Ureter (tissue), 1 donor: ENCODE measurements at places on chromosomes 4 and X. TPM values are rescaled to one million over a fixed set of nuclear protein-coding genes. Genes with fewer than 3 reads are reported as not detected.

GRCh38 chr4:3533423-3533820, 1.2 kb upstream of the LRPAP1 start:
- no peak for DNase-seq

The PABPC1L2B gene
- not detected for total RNA-seq

DNA sequence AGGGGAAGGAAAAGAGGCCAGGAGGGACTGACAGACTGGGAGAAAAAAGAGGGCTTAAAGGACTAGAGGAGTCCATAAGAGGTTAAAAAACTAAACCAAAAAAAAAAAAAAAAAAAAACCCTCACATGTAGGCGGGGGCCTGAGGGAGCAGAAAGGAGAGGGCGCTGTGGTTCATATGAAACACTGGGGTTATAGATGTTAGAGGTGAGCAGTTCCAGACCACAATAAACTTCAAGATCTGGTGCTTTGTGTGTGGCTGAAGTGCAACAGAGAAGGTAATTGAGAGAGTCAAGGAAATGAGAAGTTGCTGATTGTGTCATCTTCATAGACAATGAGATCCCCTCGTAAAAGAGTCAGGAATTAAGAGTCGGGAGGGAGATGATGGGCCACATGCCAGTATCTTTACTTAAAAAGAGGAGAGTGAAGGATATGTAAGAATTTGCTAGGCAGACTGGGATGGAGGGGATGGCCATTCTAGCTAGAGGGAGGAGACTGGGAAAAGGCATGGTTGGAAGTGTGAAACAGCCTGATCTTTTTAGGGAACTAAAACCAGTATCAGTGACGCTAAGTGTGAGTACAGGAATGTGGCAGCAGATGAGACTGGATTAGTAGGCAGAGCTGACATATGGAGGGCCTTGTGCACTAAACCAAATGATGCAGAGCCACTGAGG, 18.4 kb upstream of the OGT start:
- no peak for DNase-seq

DNA sequence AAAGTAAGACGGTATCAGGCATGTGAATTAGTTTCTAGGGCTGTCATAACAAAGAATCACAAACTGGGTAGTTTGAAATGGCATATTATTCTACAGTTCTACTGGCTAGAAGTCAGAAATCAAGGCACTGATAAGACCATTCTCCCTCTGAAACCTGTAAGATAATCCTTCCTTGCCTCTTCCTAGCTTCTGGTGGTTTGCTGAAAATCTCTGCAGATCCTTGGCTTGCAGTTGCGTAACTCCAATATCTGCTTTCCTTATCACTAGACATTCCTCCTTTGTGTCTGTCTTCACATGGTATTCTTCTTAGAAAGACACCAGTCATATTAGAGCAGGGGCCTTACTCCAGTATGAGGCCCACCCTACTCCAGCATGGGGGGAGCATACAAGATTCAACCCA, 19.6 kb upstream of the LCORL start:
- no peak for DNase-seq

DNA sequence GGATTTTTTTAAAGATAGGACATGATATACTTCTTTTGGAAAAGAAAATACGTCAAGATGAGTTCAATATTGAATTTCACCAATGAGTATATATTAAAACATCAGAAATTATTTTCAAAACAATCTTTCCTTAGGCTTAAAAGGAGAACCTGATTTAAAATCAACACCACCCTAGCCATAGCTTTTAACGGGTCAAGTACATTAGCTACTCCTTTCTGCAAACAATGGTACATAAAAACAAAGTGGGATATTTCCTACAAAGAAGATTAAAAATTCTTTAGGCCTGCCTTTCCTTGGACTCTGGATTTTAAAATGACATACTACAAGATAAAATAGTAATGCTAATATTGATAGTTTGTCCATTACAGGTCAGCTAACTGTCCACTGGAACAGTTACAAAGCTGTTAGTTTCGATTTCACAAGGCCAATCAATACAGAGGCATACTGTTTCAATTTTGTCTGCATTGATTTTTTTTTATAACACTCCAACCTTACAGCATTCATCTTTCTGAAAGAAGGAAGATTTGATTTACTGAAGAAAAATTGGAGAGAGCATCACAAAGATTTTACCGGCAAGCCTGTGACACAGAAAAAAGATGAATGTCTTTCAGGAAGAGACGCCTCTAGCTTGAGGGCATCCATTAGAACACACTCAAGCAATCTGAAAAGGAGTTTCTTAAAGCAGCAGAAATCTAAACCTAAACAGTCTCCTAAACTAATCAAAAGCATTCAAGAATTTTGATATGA, 97.2 kb downstream of the MAB21L2 start:
- no peak for DNase-seq

DNA sequence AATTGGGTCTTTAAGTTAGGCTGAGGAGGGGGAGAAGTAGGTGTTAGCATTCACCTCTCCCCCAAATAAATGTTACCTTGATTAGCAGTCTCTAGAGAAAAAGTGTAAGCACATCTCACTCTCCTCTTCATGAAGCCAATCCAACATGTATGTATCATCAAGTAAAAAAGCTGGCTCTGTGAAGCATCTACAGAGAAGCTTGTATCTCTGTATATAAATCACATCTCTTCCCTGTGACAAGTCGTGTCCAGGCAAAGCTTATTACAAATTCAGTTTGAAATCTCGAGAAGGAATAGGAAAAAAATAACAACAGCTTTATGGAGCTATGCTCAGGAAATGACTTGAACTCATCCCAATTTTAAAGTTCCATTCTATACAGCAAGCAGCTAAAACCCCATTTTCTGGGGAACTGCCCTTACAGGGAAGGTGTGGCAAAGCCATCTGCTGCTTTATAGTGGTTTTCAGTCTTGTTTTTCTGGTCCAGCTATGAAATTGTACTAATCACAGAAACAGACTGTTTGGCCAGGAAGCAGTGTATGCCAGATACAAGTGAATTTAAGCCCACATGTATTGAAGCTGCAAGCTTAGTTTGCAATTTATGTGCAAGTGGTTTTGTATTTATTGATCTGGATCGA, 313.3 kb upstream of the NOCT start:
- DNase-seq: no peak

GRCh38 chrX:78029663-78030062, 60.2 kb upstream of the PGAM4 start:
- DNase-seq: no peak

The FAM47E gene
- total RNA-seq: 9.6 TPM

- no peak for DNase-seq
Observed at GRCh38 chr4:89379511-89380044, 72.0 kb upstream of the GPRIN3 start.

DNA sequence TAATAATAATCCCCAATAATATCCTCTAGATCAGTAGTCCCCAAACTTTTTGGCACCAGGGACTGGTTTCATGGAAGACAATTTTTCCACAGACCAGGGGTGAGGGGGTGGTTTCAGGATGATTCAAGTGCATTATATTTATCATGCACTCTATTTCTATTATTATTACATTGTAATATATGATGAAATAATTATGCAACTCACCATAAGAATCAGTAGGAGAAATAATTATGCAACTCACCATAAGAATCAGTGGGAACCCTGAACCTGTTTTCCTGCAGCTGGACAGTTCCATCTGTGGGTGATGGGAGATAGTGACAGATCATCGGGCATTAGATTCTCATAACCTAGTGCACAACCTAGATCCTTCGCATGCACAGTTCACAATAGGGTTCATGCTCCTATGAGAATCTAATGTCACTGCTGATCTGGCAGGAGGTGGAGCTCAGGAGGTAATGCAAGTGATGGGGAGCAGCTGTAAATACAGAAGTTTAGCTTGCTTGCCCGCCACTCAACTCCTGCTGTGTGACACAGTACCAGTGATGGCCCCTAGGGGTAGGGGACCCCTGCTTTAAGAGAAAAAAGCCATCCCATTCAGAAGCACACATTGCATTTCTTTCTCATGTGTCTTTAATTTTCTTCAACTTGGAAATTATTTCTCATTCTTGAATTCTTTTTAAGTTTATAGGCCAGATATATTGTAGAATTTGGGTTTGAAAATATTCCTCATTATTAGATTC, 16.0 kb upstream of the SH3RF1 start:
- no peak for DNase-seq

- DNase-seq: no peak
Observed at GRCh38 chr4:70868778-70869177, 29.1 kb upstream of the GRSF1 start.

- DNase-seq: no peak
Observed at GRCh38 chr4:169661761-169662160, 41.4 kb downstream of the CLCN3 start.

- no peak for DNase-seq
Observed at GRCh38 chrX:45196701-45197100, 4.0 kb downstream of the DIPK2B start.

- DNase-seq: no peak
Observed at GRCh38 chr4:45324455-45325417, 598.4 kb upstream of the GNPDA2 start.

The RAB28 gene
- 17.1 TPM for total RNA-seq

The BTK gene
- total RNA-seq: 7.9 TPM

- DNase-seq: no peak
Observed at GRCh38 chr4:6939761-6940743, 30.4 kb downstream of the TBC1D14 start.

- DNase-seq: no peak
Observed at GRCh38 chr4:8176547-8177399, 18.2 kb upstream of the ABLIM2 start.
